ENCODE measurements at places on chromosomes 12 and 14.
A peak's percentile ranks its signal among the peaks of the same experiment; 100 is the strongest.

GRCh38 chr14:100440207-100440631 lies 117.1 kb downstream of the SLC25A47 start:
- peak overlapping the region; percentile 45 for H3K27ac ChIP-seq
- H3K36me3 ChIP-seq: no peaks in the 10 kb centered on the region
- no peaks in the 10 kb centered on the region for H3K4me1 ChIP-seq
- no peaks in the 10 kb centered on the region for H3K27me3 ChIP-seq

DNA sequence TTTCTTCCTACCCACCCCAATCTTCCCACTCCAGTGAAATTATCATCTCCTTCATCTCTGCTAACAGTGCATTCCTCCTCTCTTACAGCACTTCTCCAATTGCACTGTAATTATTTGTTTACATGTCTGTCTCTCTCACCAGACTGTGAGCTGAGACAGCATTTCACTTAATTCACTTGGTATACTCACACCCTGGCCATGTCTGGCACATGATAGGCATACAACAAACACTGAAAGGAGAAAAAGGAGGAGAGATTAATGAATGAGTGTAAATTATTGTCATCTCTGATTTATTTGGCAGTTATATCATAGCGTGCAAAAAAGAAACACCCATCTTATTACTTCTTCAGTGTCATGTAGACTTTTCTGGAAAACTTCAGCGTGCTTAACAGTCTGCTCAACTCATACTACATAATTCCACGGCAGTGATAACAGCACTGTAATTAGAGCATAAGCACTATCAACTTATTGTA lies 452.3 kb downstream of the ADAMTS20 start:
- DNase-seq: no peak
- H3K27ac ChIP-seq: no peak overlapping the region
- H3K27me3 ChIP-seq: no peaks in the 10 kb centered on the region
- no peak overlapping the region for H3K4me3 ChIP-seq
- H3K36me3 ChIP-seq: no peaks in the 10 kb centered on the region

- no peak overlapping the region for H3K27ac ChIP-seq
- H3K27me3 ChIP-seq: no peaks in the 10 kb centered on the region
- H3K36me3 ChIP-seq: no peaks in the 10 kb centered on the region
- H3K4me3 ChIP-seq: no peak overlapping the region
Observed at GRCh38 chr12:97424911-97425310, 37.7 kb upstream of the RMST start.

DNA sequence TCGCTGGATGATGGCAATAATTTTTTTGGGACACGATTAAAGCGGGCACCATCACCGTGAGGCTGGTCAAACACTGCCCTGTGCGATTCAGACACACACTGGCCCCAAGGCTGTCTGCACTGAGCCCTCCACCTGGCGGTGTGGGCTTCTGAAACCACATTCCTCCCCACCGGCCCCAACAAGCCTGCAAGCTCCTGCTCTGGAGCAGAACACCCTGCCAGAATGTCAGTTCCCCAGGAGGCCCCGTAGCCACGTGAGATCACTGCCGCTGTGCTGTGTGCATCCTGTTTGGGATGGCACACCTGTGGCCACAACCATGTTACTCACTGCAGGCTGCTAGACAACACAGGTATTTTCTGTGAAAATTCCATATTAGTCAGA lies 7.9 kb downstream of the GSC start:
- no peaks in the 10 kb centered on the region for H3K27me3 ChIP-seq
- no peak overlapping the region for H3K4me3 ChIP-seq
- no peak overlapping the region for H3K27ac ChIP-seq
- H3K4me1 ChIP-seq: no peaks in the 10 kb centered on the region

Data from Peyer's patch (tissue), 4 donors.